Globus pallidus (tissue), 1 donor: ENCODE measurements at places on chromosomes 6 and 20.

DNA sequence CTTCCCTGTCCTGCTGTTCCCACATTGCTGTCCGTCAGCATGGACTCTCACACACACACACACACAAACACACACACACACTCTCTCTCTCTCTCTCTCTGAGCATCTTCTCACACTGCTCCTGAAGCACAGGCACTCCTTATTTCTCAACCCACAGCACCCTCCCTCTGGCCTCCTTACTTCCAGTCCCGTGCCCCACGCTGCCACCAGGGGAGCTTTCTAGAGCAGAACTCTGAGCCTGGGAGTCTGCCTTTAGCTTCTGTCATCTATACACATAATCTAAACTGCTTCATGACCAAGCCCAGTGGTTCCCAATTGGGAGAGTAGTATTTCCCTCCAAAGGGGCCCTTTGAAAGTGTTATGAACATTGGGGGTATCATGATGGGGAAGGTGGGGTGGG, 29.1 kb downstream of the HECA start:
- DNase-seq = no peak

- no peak for DNase-seq
Observed at GRCh38 chr6:139533573-139534471, 159.4 kb upstream of the CITED2 start.

- no peak for DNase-seq
Observed at GRCh38 chr6:33324125-33324524, 6.6 kb upstream of the ZBTB22 start.

DNA sequence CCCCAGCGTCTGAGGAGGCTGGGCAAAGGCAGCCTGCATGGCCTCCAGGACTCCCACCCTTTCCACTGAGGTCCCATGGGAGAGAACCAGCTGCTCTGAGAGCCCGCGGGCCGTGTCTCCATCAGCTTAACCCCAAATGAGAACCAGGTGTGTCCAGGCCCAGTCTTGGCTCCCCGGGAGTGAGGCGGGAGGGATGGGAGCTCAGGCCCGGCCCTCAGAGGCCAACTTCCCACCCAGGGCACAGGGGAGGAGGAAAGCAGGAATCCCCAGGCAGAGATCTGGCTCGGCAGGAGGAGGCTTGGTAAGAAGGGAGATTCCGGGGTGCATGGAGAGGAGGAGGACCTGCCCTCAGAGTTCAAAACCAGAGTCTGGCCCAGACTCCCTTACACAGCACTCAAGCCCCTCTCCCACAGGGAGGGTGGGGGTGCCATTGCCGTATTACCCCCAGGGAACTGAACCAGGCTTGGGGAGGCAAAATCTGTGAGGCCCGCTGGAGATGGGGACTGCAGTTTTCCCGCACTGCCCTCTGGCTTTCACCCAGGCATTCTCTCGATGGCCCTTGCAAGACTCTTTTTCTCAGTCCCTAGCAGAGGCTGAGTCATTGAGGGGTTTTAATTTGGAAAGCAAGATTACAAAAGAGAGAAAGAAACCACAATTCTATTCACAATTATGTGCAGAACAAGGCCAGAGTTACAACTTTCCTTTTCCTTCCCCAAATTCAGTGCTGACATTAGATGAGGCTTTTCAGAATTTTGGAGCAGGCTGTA, 17.1 kb downstream of the FOXF2 start:
- no peak for DNase-seq

DNA sequence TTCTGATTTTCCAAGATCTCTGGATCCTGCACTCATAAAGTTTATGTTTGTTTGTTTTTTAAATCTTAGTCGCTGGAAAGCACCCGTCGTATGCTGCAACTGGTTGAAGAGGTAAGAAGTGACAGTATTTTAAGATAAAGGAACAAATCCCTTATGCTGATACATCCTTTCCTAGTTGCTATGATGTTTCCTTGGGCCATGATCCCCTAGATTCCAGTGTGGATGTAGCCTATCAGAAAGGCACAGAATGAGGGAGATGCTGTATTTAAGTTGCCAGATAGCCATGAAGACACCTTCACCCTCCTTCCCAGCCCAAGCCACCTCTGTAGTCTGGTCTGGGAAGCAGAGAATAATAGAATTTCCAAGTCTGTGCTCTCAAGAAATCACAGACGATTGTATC, 59.0 kb downstream of the SNAP25 start:
- no peak for DNase-seq

DNA sequence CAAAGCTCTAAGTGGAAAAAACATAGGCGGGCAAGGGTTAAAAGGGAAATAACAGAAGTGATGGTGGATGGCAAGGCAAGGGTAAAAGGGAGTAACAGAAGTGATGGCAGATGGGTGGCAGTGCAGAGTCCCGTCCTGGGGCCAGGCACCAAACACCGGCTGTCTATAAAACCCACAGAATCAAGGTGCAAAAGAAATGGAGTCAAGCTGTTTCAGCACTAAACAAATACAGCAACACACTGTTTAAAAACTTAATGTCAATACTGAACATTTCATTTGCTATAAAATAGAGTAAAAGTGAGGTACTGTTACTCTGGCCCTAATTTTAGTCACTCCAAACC, 87.6 kb downstream of the MAN1A1 start:
- DNase-seq = no peak

GRCh38 chr6:101608703-101609102, 215.2 kb downstream of the GRIK2 start:
- no peak for DNase-seq
